ENCODE measurements at places on chromosomes 12 and 14.
A peak's percentile ranks its signal among the peaks of the same experiment; 100 is the strongest.

DNA sequence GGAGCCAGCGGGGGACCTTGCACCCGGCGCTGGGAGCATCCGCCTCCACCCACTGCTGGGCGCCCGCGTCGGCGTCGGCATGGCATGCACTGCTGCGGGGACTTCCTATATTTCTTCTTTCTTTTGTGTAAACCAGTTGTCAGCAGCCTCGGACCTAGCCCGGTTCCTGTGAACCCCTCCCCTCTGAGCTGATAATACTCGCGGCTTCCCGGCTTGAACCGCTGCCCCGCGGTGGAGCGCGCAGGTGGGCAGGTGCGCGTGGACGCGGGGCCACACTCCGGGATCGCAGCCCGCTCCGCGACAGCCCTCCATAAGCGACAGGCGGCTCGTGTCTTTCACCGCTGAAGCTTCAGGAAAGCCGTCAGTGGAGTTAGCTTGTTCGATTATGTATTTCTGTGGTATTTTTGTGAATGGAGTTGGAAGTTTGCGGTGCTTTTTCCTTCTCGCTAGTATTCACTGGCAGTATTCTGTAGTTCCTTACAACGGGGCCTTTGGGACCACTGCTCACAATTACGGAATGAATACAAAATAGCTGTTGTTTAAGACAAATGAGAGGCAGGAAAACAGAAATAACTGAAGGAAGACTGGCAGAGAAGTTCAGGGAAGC, 870 bp downstream of the BMAL2 start:
- H3K27ac ChIP-seq = peak overlapping the region; percentile 65
- peak overlapping the region; percentile 96 for H3K4me3 ChIP-seq
- DNase-seq = peak; percentile 19

DNA sequence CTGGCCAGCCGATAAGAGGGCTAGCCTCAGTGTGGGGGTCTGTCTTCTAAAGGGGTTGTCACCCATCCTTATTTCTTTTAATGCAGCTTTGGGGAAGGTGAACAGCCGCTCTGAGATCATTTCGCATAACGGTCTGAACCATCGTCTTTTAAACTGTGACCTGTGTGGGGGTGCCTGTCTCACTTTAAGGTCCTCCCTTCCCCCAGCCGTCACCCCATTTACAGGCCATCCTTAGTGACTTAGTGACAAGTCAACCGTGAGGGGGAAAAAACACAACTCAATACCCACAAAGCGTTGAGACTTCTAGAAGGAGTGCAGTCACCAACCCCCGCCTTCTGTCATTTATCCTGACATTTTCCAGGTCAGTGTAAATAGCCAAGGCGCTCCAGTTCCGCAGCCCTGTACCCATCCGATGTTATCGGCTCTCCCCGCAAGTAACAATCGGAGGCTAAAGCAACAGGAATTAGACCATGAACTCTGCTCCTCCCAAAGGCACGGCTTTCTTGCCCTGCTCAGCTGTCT, 505 bp upstream of the DENND5B start:
- no peak for DNase-seq
- H3K4me1 ChIP-seq = peaks cover 9% of the 10 kb centered on the region
- H3K27ac ChIP-seq = no peak overlapping the region
- H3K36me3 ChIP-seq = peaks cover 5% of the 10 kb centered on the region
- H3K27me3 ChIP-seq = peaks cover 58% of the 10 kb centered on the region

DNA sequence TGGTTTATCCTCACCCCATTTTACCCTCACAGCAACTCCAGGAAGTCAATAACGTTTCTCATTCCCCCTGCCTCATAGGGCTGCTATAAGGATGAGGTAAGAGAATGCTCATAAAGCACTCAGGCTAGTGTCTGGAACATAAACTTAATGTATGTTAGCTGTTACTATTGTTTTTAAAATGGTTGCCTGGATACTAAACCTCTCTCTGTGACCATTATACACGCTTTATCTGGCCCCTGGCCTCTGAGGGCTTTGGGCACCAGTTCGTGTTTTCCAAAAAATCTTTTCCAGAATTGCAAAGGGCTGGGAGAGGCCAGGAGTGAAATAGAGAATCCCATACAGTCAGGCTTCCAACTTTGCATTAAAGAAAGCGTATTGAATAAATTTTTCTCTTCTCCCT, 113.9 kb downstream of the KTN1 start:
- H3K27ac ChIP-seq = no peak overlapping the region
- H3K36me3 ChIP-seq = no peaks in the 10 kb centered on the region
- DNase-seq = no peak
- H3K4me3 ChIP-seq = no peak overlapping the region
- no peaks in the 10 kb centered on the region for H3K4me1 ChIP-seq

DNA sequence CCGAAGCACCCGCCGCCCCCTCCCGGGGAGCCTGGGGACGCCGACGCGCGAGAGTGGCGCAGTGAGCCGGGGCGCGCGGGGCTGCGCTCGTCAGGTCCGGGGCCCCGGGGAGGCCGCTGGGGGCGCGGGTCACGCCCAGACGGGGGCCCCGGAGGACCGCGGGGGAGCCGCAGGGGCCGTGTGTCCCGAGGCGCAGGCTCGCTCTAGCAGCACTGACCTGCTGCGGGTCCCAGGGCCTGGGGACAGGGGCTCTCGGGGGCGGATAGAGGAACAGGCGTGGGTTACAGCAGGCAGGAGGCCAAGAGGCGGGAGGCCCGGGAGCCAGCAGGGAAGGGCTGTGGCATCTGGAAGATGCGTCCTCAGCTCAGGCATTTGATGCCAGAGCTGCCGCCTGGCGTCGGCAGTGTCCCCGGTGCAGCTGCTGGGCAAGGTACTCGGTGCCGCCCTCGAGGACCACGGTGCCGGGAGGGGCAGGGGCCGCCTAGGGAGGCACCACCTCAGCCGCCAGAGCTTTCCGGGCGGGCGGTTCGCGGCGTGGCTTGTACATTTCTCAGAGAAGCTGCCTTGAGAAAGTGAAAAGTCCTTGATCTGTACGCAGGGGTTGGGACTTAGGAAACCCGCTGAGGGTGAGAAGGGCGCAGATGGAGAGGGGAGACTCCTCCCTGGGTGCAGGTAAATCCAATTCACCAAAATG, 1.2 kb downstream of the WNT5B start:
- peaks cover 4% of the 10 kb centered on the region for H3K36me3 ChIP-seq
- H3K4me3 ChIP-seq = peak overlapping the region; percentile 78
- no peak overlapping the region for H3K27ac ChIP-seq
- DNase-seq = no peak

DNA sequence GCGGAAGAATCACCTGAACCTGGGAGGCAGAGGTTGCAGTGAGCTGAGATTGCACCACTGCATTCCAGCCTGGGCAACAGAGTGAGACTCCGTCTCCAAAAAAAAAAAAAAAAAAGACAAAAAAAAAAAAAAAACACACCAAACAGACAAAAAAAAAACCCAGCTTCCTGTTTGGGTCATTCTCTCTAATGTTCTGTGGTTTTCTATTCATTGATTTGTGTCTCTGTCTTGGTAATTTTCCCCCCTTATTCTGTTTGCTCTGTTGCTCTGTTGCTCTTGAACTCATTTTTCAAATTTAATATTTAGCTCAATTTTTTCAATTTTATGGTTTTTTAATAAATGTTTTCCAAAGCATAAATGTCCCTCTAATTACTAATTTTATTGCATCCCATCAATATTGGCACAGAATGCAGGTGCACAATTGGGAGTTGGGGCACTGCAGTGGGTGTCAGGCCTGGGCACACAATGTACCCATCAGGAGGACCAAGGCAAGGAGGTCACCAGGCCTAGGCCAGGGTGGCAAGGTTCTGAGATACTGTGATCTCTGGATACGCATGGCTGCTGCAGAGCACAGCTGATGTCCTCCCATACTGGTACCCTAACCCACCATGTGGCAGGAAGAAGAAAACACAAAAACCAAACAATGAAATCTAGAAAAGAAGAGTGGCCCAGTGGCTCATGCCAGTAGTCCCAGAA, 8.0 kb upstream of the GNPTAB start:
- H3K4me1 ChIP-seq = peaks cover 13% of the 10 kb centered on the region
- no peaks in the 10 kb centered on the region for H3K36me3 ChIP-seq
- H3K27ac ChIP-seq = peak overlapping the region; percentile 74

DNA sequence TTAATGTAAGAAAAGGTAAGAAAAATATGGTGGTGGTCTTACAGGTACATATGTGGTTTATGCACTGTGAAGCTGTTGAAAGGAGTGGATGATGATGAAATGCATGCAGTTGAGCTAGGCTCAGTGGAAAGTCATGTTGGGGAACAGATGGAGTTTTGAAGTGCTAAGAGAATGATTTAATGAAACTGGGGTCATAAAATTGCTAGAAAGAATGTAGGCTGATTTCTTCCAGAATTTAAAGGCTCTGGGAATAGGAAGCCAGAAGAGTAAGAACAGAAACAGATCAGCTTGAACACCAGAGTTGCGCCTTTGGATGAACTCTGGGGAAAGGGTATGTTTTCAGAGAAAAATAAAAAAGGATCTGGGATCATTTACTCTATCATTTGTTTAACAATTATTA, 146.5 kb downstream of the MON2 start:
- peaks cover 2% of the 10 kb centered on the region for H3K36me3 ChIP-seq
- no peak overlapping the region for H3K27ac ChIP-seq
- no peak overlapping the region for H3K4me3 ChIP-seq
- DNase-seq = no peak
- H3K27me3 ChIP-seq = no peaks in the 10 kb centered on the region
- H3K4me1 ChIP-seq = peaks cover 15% of the 10 kb centered on the region

DNA sequence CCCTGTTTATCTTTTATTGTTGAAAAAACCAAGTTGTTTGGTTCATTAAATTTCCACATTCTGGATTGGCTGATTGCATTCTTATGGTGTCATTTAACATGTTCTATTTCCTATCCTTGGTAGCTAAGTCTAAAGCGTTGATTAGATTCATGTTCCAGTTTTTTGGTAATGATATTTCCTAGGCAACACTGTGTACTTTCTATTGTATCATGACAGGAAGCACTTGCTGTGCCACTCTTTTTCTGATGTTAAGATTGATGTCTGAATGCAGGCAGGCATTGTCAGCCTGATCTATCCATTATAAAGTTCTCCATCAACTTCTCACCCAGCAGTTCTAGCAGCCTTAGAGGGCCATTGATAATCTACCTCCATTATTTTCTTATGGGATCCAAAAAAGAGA, 91.1 kb upstream of the ARID2 start:
- no peaks in the 10 kb centered on the region for H3K4me1 ChIP-seq
- peaks cover 3% of the 10 kb centered on the region for H3K27me3 ChIP-seq

DNA sequence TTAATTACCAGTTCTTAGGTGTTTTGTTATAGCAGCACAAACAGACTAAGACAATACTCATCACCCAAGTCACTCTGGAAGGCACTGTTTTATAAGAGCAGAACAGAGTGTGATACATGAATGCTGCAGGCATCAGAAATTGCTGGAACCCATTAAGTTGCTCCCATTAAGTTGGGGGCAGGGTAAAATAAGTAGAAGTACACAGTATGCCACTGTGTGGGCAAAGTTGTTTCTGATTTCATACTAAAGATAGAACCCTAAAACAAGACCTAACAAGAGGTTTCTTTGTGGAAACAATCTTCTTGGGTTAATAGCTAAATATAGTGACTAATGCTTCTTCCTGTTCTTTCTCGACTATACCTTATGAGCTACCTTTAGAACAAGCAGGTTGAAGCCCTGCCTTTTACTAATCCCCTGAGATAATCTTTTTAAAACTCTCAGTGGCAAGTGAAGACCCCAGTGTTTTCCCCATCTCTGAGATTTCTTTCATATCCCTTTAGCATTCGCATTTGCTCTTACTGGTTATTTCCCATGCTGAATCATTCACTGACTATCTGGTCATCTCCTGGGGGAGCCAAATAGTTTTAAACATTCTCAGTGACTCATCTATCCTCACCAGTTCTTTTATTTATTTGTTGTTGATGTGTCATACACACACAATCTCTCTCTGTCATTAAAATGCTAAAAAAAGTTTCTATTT, 52.3 kb downstream of the SOCS2 start:
- H3K27ac ChIP-seq = no peak overlapping the region
- H3K27me3 ChIP-seq = no peaks in the 10 kb centered on the region
- H3K4me3 ChIP-seq = no peak overlapping the region

DNA sequence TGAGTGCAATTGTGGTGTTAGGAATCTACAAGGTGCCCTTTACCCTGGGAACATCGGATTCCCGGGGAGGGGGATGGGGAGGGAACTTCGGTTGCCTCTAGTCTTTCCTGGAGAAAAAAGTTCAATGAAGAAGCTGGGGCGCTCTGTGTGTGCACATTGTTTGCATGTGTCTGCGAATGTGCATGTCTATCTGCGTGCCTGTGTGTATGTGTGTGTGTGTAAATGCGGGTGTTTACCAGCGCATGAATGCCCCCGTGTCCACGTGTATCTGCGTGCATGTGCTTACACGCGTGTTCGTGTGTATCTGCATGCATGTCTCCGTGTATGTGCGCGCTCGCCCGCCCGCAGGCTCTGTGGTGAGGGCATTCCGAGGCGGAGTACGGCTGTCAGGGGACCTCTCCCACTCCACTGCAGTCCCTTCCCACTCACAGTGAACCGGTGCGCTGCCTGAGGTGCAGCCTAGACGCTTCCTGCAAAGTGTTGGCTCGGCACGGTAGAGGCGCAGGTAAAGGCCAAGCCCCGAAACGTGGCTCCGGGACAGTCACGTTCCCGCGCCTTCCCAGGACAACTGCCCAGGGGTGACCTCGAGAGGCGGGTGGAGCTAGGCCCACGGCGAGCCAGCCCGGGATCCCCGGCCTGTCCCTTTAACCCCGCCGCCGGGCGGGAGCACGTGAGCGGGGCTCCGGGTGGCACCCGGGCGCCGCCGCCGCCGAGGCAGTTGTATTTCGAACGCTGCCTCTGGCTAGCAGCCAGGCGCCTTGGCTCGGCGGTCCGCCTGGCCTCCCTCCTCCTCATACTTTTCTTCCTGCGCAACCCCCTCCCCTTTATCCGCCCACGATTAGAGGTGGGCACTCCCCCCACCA, 539 bp upstream of the HMGA2 start:
- no peak for DNase-seq
- peaks cover 62% of the 10 kb centered on the region for H3K27me3 ChIP-seq

- H3K27me3 ChIP-seq = peaks cover 28% of the 10 kb centered on the region
- peaks cover 3% of the 10 kb centered on the region for H3K36me3 ChIP-seq
- no peak overlapping the region for H3K4me3 ChIP-seq
- peaks cover 2% of the 10 kb centered on the region for H3K4me1 ChIP-seq
- DNase-seq = no peak
Observed at GRCh38 chr14:69860221-69860620, 19.0 kb upstream of the SMOC1 start.

DNA sequence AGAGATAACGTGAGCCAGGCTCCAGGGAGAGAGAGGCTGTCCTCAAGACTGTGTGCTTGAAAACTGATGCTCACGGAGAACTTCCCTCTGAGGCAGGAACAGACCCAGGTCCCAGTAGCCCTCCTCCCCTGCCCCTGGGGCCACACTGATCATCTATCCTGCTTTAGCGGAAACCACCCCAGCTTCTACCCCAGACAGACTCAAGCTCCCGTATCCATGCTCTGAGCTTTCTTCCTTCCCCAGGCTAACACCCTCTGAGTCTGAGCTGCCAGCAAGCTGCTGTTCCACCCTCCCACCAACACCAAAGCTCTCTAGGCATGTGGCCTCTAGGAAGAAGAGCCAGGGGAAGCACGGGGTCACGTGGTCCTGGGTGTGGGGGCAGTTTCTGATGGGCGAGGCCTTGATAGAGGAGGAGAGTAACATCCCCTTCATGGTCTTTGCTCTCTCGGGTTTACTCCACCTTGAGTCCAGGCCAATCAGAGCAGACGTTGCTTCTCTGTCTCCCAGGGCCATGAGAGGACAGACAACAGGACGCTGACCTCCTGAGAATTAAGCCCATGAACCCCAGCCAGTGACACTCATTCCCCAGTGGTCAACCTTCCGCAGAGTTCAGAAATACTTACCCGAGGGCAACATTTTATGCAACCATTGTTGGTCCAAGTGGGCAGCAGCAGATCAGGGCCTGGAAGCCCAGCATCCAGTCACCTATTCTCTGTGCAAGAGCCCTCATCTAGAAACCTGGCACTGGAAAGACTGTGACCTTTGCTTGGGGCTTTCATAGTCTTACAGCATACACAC, 1.4 kb downstream of the PCK2 start:
- no peaks in the 10 kb centered on the region for H3K27me3 ChIP-seq
- peak overlapping the region; percentile 95 for H3K27ac ChIP-seq
- H3K4me1 ChIP-seq = peaks cover 29% of the 10 kb centered on the region
- DNase-seq = no peak
- no peaks in the 10 kb centered on the region for H3K36me3 ChIP-seq
